T1000 (cell line): ENCODE measurements at places on chromosomes 7 and 10.

DNA sequence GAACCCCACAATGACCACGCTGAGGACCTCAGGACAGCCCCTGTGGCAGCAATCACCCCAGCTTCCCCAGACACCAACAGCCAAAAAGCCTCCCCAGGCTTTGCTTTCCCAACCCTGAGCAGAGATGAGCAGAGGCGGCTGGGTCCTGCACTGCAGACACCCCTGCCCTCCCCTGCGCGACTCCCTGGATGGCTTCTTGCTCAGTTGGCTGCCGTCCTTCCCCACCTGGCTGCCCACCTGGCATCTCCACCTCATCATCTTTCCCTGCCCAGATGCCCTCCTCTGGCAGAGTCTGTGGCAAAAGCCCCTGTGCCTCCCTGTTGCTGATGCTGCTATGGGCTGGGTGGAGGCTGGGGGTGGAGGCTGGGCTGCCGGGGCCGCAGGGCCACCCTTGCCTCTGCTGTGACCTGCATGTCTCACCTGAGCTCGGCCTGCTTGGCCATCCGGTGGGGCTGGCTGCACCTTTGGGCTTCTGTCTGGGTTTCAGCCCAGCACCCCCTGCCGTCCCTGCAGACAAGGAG, 567.7 kb downstream of the TCERG1L start:
- DNase-seq = no peak

DNA sequence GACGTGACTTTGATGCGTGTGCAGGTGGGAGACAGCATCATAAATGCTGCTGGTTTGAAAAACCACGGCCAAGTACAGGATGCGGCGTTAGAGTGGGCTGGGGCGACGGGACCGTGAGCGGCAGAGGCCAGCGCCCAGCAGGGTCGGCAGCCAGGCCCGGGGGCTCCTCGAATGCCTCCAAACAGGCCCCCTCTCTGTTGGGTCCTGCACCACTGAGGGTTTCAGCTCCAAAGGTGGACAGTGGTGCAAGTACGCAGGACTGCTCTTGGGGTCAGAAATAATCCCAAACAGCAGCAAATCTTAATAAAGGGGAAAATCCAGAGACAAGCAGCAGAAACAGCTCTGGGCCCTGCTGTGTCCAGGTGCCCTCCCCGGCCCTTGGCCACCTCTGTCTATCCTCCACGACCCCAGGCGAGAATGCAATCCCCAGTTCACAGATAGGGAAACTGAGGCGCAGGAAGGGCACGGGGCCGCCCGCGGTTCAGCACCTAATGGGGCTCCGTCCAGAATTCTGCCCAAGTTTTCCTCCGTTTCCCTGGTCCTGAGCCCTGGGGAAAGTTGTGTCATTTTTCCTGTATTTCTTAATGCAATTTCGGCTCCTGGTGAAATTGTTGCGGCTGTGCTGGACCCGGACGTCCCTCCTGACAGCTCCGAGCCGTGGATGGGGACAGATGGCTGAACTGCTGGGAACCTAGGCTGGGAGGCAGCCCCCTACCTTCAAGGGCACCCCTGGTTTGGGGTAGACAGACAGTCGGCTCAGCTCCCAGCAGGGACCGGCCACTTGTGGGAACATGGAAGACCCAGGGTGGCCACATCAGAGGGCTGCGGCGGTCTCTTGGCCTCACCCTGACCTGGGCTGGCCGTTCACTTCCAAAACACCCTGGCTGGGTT, 97.4 kb downstream of the FOXL3 start:
- DNase-seq = no peak

DNA sequence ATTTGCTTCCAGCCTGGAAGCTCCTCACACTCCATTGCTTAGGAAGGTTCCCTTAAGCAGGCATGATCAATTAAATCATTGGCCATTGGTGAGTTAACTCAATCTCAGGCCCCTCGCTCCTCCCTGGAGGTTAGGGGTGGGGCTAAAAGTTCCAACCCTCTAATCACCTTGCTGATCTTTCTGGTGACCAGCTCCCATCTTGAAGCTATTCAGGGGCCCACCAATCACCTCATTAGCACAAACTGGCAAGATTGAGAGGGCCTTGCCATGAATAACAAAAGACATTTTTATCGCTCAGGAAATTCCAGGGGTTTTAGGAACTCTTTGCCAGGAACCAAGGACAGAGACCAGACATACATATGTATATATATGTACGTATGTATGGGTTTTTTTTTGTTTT, 58.4 kb downstream of the AGK start:
- no peak for DNase-seq

GRCh38 chr10:61975391-61975932, 74.0 kb downstream of the ARID5B start:
- no peak for DNase-seq

GRCh38 chr7:54544527-54545240, 2.5 kb downstream of the VSTM2A start:
- no peak for DNase-seq

DNA sequence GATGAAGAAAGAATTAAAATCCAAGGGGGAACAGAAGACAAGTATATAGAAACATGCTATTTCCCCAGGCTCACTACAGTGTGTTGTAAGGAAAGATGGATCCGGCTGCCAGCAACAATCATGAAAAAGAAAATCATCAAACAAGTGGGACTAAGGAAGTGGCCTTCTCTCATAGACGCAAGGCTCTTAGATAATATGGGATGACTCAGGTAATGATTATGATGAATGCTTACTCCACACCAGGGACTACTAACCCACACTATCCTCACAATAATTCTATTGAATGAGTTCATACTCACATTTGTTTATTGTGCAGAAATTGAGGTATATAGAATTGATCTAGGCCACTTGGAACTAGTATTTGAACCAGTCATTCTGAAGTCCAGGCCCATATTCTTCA, 111.2 kb upstream of the BET1 start:
- DNase-seq = no peak

DNA sequence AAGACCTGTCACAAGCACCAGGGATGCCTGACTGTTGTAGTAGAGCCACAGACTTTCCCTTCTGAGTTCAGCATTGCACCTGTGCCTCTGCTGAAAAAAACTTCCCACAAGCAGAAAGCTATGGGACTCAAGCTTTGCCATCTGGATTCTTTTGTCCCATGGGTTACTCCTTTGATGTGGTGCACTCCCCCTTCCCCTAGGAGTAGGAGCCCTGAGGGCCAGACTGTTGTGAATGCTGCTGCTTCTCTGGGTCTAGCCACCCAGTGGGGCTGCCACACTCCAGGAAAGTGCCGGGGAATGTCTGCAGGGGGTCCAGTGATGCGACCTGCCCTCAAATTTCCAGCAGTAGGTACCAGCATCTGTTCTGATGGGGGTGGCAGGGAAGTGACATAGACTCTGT, 11.7 kb downstream of the CASP7 start:
- no peak for DNase-seq
